Stimulated activated CD4-positive, alpha-beta T cell treated with anti-CD3 and anti-CD28 coated beads, Interleukin-4, amount 100 ng/mL, for 48 hours (primary cell): ENCODE measurements at places on chromosomes 12 and 14.

GRCh38 chr12:18431771-18432170 lies 170.5 kb downstream of the PIK3C2G start:
- DNase-seq, result no peak

DNA sequence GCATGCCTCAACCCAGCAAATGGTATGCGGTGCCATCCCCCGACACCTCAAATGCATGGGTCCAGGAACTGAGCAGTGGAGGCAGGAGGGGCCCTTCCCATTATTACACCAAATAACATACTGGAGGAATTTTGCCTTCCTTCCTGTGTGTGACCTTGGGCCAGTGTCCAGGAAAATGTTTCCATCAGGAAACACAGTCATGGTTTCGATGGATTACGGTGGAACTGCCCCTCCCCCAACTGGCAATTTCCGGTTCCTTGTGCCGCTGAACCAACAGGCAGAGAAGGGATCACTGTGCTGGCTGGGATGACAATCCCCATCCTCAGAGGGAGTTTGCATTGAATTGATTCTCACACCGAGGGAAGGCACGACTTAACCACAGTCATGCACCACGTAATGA lies 9.1 kb upstream of the CDC42BPB start:
- DNase-seq, result no peak

DNA sequence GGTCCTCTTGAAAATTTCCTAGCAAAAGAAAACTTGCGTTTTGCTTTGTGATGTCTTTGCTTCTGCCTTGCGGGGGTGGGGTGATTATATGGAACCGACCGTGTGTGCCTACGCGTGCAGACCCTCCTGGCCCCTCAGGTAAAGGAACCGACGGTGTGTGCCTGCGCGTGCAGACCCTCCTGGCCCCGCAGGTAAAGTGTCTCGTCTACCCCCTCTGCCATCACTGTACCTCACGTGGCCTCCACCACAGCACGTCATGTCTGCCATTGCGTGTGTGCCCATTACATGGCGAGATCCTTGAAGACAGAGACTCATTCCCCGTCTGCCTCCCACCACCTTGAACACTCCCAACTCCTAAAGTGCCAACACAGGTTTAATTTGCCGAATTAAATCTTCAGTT lies 3.6 kb downstream of the GOLGA3 start:
- no peak for DNase-seq

GRCh38 chr12:27824126-27824842 lies 44.2 kb upstream of the MANSC4 start:
- DNase-seq, result no peak

GRCh38 chr12:92068459-92068858 lies 77.2 kb downstream of the BTG1 start:
- DNase-seq, result no peak

DNA sequence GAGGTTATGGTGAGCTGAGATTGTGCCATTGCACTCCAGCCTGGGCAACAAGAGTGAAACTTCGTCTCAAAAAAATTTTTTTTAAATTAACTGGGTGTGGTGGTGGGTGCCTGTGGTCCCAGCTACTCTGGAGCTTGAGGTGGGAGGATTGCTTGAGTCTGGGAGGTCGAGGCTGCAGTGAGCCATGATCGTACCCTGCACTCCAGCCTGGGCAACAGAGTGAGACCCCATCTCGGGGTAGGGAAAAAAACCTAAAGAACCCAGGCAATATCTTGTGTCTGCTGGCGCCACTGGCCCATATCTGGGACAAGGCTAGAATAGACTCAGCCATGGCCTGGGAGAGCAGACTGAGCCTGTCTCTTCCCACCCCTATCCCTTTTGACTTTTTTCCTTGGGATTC lies 9.1 kb upstream of the GPRC5A start:
- DNase-seq, result no peak

DNA sequence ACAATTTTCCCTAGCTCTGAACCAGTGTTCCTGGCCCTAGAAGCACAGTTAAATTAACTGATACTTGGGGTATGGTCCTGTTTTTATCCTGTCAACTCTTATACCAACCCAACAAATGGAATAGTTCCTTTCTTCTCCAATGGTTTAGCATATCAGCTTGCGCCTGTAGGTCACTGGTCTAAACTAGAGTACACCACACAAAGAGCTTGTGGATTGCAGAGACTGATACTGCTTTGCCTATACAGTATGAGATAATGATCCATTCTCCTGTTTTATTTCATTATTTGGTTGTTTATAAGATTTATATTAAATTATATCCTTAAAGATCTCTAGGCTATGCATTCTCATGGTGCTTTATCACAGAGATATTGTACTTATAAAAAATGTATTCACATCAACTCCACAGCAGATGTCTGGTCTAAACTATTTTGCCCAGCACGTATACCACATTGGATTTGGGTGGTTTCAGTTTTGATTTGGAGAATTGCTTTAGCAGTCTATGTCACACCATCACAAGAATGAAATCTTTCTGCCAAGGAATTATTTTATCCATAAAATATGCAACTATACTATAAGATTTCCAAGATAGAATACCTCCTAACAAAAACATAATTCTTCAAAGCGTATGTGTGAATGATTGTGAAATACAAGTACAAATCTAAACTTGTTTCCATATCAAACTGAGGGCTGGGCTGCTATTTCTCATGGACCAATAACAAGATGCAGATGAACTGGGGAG lies 142.1 kb downstream of the SLC16A7 start:
- DNase-seq, result no peak

DNA sequence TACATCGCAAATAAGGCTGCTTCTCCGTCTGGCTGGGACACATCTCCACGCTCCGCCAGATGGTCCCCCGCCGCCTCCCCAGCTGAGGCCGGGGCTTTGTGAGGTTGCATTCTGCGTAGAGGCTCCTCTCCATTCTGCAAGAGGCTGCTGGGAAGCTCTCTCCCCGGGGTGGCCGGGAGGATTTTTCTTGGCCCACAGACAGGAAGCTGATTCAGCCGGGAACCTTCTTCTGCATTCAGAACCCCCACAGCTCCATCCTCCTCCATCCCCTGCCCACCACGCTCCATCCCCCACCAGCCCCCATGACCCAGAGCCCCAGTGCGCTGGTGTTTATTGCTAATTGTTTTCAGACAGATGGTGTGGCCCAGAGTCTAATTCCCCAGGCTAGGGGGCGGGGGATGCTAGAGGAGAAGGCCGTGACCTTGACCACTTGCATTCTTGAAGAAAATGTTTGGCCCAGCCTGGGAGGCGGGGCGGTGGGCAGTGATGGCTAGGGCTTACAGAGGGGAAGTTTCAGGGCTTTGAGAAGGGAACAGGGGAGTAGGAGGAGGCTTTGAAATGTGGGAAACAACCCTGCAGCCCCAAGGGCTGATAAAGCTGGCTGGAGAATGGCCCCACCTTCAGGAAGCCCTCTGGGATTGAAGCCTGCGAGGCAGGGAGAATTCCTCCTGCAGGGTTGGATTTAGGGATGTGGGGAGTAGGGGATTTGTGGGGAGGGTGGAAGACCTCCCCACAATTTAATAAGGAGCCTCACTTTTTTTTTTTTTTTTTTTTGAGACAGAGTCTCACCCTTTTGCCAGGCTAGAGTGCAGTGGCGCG lies 88.5 kb upstream of the NCOR2 start:
- DNase-seq, result no peak

DNA sequence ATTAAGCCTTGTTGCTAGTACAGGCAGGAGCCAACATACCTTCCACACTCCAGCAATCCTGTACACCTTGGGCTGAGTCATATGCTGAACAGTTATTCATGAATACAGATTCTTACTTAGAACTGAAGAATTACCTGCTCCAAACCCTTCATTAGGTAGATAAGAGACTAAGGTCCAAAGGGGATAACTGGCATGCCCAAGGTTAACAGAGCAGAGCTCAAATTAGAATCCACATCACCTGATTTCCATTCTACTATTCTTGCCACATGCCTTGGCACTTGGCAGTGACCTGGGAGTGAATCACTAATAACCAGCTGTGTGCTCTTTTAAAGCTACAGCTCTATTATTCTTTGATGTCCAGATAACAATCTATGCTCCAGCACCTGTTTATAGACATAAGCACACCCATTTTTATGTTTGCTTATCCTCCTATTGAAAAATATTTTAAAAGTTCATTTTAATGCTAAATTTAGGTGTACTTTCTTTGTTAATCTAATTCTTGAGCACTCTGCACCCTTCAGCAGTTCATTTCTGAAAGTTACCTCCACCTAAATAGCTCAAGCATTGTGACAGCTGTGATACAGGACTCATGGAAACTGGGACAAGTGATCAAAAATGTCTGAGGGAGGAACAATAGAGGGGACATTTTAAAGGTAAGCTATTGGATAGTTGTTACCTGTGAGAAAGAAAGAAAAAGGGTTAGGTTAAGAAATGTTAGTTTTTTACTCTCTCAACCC lies 19.4 kb downstream of the LPCAT3 start:
- no peak for DNase-seq

DNA sequence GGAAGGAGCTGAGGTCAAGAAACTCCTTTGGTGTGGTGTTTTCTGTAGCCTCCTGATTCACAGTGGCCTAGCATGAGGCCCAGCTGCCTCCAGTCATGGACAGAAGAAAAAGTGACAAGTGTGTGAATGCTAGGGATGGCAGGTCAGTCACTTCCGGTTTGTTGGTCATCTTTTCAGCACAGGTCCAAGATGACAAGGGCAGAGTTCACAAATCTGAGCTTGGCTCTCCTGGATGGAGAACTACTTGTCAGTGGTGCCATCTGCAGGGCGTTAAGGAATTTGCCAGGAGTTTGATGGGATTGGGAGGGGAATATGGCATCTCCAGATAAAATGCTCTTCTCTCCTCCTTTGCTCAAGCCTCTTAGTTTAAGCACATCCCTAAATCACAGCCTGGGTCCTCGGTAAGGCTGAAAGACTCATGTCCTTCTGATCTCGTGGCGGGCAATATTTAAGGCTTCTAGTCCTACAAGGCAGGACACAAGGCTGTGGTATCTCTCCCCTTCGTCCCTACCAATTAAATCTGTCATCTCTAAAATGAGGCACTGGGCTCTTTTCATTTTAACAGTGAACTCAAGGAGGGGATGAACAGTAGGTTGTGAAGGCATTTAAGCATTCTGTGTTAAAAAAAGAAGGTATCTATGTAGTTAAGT lies 10.0 kb downstream of the TUBA1B start:
- DNase-seq, result no peak

GRCh38 chr12:132449565-132450417 lies 40.2 kb upstream of the FBRSL1 start:
- no peak for DNase-seq

GRCh38 chr14:38502239-38502638 lies 246.3 kb upstream of the CLEC14A start:
- no peak for DNase-seq

DNA sequence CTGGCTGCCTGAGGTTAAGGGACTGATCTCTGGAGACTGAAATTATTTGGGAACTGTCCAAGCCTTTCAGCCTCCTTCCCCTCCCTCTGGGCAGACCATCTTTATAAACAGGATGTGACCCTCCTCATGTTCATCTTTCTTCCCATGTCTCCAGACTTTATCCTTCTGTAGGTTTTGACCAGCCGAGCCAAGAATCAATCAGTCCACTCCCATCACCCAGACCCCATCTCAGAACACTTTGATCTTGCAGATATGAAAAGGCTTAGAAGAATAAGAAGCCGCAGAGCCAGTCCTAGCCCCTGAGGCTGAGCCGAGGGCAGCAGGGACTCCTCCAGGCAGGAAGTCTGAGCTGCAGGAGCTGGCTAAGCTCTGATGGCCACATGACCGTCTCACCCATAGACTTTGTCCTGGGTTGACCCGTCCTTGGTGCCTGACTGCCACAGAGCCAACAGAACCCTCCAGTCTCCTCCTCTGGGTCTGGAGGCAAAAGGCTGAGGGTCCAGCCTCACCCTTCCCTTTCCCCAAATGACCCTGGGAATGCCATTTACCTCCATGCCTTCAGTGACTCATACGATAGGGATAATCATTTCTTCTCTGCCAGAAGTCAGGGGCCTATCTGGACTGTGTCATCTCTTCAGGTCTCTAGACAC lies 1.6 kb downstream of the KRT71 start:
- DNase-seq, result no peak

DNA sequence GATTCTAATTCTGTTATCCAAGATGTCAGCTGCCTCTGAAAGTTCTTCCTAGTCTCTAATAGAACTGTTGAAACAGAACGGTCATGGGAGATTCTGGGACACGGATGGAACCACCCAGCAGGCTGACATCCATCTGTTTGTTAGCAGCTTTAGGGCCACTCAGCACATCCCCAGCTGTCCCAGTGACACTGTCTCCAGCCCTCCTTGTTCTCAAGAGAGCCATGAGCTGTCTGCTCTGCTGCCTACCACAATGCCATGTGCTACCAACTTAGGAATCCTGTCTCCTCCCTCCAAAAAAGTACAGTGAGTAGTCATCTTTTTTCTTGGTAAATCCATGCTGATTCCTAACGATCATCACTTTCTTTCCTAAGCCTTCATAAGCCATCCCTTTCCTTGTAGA lies 130.5 kb downstream of the ZFP36L1 start:
- DNase-seq, result no peak

DNA sequence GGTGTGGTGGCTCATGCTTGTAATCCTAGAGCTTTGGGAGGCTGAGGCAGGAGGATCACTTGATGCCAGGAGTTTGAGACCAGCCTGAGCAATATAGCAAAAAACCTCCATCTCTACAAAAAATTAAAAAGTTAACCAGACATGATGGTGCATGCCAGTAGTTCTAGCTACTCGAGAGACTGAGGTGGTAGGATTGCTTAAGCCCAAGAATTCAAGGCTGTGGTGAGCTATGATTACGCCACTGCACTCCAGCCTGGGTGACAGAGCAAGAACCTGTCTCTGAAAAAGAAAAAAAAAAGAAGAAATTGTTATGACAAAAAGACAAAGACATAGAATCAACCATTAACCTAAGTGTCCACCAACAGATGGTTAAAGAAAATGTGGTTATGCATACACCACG lies 2.1 kb upstream of the ATP23 start:
- DNase-seq, result no peak

GRCh38 chr14:36664322-36665193 lies 2.9 kb downstream of the PAX9 start:
- DNase-seq, result no peak

DNA sequence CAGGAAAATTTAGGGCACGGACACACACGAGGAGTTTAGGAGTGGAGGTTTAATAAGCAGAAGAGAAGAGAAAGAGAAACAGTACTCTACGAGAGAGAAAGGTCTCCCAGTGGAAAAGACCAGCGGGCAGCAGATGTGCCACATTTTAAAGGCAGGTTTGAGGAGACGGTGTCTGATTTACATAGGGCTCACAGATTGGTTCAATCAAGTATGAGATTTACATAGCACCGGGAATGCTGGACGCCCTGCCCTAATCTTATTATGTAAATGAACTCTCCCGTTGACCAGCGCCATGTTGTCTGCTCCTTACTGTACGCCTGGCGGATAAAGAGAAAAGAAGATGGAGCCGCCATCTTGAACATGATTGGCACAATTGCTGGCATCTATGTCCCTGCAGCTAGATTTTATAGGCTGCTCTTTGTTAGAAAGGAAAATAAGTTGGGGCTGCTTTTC lies 17.9 kb downstream of the NFKBIA start:
- DNase-seq, result no peak

GRCh38 chr12:57927086-57927485 lies 14.3 kb upstream of the ATP23 start:
- no peak for DNase-seq

GRCh38 chr14:103488960-103489359 lies 33.7 kb downstream of the CKB start:
- DNase-seq, result no peak
